ENCODE measurements at places on chromosomes 3 and 15.

DNA sequence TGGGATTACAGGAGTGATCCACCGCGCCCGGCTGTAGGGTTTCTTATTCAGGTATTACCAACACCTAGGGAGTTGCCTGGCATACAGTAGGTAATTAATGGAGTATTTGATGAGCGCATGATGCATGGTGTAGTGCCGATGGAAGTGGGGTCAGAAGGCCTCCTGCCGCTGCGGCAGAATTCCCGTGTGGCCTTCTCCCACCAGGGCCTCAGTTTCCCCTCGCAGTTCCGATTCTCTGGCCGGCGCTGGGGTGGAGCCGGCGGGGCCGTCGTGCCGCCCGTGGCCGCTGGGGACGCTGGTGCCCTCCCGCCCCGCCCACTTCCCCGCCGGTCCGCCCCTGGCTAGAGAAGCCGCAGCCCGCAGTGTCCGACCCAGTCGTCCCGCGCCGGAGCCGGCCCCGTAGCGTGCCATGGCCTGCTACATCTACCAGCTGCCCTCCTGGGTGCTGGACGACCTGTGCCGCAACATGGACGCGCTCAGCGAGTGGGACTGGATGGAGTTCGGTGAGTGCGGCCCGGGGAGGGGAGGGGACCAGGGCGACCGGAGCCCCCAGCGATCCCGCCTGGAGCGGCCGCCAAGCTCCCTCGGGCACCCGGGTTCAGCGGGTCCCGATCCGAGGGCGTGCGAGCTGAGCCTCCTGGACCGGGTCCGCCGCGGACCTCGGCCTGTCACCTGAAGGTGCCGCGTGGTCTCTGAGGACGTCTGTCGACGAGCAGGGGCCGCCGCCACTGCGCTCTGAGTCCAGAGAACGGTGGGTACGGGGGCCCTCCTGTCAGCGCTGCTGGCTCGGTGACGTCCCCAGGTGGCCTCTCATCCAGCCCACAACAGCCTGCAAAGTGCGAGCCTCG is at the start of gene IRAK2:
Gene IRAK2 (plus strand): TSS at position 374 of the 848 bp plus-strand sequence. CDS start 36 bp downstream, at position 410.
- DNase-seq = peak; percentile 21

GRCh38 chr3:5301651-5302297 is 114.3 kb downstream of the EDEM1 start:
- no peak for DNase-seq

DNA sequence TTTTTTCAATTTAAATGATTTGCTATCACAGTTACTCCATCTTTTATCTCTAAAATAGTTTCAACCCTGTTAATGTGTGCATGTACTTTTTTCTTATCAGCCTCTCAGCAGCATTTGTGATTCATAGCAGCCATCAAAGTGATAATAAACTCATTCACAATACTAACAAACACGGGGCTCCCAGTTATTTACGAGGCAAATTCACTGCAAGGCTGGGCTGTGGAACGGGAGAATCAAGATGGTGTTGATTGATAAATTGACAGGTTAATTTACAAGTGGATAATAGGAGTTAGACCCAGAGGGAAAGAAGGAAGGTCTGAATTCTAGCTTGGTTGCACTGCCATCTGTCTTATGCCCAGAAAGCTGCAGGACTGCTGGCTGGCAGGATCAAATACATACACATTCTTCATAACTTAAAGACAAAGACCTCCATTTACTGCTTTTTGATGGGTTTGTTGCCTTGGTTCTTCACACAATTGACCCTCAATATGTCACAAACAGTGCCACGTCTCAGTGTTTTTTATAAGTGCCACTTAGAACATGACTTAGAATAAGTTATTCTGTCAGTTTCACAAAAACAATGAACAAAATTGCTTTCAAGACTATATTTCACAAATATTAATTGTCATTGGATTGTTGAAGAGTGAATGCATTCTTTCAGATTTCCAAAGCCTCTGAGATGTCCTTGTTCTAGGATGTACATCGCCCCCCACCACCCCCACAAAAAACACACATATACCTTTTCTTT is 562.8 kb downstream of the NR2F2 start:
- DNase-seq = no peak

DNA sequence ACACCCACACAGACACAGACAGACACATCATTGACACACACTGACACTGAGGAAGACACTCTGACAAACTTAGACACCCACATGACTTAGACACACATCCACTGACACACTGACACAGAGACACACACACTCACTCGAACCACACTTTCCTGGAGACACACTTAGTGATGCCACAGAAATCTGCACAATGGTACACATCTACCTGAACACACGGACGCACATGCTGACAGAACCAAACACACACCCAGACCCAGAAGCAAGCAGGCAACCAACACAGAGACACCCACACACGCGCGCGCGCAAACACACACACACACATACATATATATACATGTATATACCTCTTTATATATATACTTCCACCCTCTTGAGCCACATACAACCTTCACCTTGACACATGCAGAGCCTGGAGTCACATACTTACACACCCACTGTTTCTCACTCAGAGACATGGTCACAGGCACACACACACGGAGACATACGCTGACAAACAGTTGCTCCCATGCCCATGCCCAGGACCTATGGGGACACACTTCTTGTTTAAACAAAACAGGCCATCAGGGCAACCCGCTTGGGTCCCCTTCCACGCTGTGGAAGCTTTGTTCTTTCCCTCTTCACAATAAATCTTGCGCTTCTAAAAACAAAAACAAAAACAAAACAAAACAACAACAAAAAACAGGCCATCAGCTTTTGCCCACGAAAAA is 913 bp upstream of the SCN5A start:
- no peak for DNase-seq

GRCh38 chr3:8276506-8276905 is 225.1 kb upstream of the LMCD1 start:
- no peak for DNase-seq

DNA sequence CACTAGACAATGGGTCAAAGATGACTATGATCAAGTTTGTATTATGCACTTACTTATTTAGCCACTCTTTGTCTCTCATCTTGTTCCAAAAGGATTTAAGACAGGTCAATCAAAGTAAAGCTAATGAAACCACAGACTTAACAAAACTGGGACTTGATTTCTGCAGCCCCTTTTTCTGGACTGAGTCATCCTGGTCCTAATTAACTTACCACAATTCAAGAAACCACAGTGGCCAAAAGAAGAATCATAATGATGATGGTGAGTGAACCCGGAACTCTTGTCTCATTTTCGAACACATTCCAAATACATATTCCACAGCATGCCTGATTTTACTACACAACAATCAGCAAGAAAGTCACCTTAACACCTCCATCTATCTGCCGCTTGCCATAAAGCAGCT is 1333.0 kb downstream of the ROBO1 start:
- DNase-seq = no peak

GRCh38 chr3:46460051-46460450 is 4.7 kb downstream of the LTF start:
- DNase-seq = no peak

DNA sequence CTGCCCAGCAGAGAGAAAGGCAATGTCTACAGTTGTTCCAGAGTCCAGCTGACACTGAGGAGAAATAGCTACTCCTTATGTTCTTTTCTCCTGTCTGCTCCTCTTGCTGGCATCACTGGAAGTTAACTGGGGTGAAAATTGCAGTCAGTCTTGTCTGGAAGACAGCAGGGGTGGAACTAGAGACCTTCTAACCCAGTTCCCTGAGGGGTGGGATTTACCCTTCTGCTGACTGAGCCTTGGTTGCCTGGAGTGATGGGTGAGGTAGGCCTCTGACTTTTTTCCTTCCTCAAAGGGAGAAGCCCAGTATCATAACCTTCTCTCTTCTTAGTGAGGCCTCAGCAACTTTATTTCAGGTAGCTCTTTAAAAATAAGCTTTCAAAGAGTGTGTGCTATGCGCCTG is 16.2 kb downstream of the ZNF609 start:
- DNase-seq = no peak

DNA sequence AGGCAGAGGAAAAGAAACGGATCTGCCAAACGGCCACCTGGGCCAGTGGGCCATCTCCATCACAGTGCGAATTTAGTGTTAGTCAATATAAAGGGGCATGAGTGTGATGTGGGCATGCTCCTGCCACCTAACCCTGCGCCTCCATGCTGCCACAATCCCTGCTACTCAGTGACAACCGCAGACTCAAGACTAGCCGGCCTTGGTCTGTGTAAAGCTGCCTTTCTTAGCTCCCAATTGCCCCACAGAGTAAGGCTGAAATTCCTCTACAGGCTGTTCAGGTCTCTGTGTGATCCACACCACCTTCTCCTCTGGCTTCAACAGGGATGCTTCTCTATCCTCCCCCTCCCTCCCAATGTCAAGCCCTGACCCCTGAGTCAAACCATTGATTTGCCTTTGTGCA is 269.7 kb downstream of the XXYLT1 start:
- no peak for DNase-seq

DNA sequence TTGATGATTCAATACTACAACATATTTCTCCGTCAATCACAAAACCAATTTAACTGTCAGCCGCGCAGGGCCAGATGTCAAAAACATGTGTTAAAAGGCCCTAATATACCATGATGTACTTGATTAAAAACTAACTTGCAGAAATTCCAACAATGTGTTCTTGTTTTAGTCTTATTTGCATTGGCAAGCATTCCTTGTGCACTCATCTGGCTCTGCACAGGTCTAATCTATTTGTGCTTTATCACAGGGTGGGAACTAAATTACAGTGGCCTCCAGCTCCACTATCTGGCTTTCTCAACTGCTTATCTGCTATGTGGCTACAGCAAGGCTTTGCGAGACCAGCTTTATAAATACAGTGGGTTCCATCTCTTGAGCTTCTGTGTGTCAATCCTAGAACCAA is 455.5 kb downstream of the ERC2 start:
- DNase-seq = no peak

GRCh38 chr3:10273702-10274305 is 18.9 kb downstream of the GHRL start:
- DNase-seq = no peak

DNA sequence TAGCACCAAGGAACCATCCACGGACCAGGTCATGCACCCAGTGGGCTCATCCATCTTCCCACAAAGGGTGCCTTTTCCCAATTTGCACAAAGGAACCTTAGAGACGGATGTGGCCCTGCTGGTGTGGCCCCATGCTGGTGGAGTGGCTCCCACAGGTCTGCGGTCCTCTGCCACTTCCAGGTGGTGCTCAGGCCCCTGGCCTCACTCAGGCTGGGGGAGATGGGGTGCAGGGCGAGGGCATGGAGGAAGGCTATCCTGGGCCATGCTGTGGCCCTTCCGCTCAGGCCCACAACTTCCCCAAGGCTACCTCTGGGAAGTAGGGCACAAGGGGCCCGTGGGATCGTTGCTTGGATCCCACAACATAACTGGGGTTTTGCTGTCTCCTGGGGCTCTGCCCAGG is 5.2 kb upstream of the SYNM start:
- no peak for DNase-seq

DNA sequence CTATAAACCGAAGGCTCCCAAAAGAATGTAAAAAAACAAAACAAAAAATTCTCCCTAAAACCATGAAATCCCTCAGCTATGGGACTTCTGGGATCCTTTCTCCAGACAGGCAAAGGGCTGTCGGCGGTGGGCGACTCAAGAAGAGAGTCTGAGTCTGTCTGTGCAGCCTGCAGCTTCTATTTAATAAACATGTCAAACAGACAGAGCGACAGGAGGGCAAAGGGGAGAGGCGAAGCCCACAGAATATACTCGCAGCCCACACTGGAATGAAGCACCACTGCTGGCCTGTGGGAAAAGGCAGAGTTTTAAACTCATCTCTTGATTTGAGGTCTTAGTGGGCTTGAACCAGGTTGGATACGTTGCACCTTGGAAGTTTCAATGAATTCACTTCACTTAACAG is 40.2 kb downstream of the ISL2 start:
- no peak for DNase-seq

DNA sequence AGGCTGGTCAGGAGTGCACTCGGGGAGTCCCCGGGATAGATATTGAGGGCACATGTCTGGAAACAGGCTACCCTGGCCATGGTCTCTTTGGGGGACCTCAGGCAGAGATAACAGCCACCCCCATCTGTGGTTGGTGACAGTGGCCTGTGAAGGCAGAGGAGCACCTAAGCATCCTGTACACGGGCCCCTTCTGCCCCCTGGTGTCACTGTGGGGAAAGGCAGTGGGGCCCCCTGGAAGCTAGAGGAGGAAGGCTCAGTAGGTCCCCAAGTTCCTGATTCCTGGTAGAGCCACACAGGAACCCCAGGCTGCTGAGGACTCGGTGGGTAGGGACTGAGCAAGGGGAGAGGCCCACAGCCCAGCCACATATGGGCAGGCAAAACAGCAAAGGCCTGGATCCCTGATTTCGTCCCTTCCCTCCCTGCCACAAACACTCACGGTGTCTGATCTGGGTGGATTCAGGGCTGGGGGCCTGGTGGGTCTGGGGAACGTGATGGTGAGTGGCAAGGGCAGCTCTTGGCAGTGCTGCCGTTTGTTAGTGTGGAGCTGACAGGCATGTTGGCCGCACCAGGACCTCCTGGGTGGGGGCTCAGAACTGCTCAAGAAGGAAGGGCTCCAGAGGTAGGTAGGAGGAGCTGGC is 14.1 kb upstream of the CXCR6 start:
- DNase-seq = no peak

DNA sequence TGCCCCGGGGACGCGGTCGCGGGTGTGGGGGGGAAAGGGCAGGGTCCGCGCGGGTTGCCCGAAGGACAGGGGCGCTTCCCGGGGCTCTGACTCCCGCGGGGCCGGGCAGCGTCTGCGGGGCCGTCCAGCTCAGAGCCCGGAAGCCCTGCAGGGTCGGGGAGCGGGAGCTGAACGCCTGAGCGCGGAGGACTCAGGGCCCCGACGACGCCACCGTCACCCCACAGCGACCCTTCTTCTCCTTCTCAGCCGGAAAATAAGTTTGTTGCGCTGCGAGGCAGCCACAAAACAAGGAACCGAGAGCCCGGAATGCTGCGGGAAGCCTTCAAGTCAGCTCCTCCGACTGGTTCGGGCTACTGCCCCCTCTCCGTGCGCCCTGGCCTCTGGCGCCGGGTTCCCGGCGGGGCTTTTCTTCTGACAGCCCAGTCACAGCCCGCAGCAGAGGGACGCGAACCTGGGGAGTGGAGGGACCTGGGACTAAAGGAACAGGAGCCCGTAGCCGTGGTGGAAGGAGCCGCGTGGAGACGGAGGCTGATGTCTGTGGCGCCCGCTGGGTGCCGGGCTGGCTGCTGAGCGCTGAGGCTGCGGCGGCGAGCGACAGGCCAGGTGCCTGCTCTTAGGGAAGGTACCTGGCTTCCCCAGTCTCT is 484 bp downstream of the CNTN4 start:
- no peak for DNase-seq

- no peak for DNase-seq
Measured at GRCh38 chr3:8213286-8213685, 288.3 kb upstream of the LMCD1 start.

DNA sequence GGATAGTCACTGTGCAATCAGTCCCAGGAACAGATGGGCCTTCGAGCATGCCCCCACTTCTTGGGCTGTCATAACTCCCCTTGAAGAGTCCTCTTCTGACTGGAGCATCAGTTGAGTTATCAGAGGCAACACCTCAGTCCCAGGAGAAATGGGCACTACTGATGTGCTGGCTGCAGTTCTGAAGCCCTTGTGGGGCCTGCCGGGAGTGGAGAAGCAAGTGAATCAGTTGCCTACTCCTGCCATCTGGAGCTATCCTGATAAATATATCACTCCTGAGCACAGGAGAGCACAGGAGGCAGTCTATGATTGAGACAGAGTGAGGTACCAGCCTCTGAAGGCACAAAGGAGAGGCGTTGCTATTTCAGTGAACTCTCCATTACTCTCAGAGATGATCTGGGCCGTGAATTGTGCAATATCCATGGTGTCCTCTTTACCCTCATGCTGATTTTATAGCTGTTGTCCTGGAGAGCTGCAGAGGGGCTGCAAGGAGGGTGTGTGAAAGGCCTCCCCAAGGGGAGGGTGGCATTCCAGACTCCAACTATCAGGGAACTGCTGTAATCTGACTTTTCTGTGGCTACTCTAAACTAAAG is 344.2 kb upstream of the ROPN1 start:
- no peak for DNase-seq
